ENCODE measurements at places on chromosomes 7 and 10.

GRCh38 chr7:101496017-101496416 is 133.1 kb downstream of the MYL10 start:
- DNase-seq = no peak

GRCh38 chr7:88485821-88486220 is 179.1 kb upstream of the STEAP4 start:
- no peak for DNase-seq

DNA sequence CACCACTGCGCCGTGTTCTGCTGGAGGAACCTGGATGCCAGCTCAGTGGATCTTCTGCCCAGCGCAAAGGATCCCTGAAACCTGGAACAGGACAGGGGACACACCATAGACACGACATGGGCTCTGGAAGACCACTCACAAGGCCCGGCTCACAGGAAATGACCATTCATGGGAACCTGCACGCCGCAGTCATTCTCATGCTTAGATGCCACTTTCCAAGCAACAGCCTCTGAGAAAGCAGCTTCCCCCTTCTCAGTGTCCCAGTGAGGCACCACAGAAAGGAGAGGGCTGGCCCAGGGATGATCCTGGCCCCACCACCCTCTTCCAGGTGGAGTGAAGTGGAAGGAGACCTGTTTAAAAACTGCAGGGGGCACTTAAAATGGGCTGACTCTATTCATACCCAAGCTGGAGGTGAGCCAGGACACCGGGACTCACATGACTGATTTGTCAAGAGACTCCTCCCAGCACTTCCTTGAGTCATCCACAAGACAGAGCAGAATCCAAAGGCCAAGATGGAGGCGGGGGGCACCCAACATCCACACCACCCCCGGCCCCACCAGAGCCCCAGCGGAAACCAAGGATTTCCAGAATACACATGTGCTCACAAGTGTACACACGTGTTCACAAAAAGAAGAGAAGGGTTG is 11.2 kb downstream of the CTBP2 start:
- DNase-seq = peak; percentile 43

- no peak for DNase-seq
Observed at GRCh38 chr10:3786295-3787015, 1.4 kb upstream of the KLF6 start.

- DNase-seq = no peak
Observed at GRCh38 chr10:92644921-92645320, 44.8 kb upstream of the HHEX start.

- no peak for DNase-seq
Observed at GRCh38 chr7:132709971-132710567, 133.8 kb upstream of the PLXNA4 start.

GRCh38 chr7:92156990-92157389 is 22.0 kb downstream of the LRRD1 start:
- DNase-seq = no peak

DNA sequence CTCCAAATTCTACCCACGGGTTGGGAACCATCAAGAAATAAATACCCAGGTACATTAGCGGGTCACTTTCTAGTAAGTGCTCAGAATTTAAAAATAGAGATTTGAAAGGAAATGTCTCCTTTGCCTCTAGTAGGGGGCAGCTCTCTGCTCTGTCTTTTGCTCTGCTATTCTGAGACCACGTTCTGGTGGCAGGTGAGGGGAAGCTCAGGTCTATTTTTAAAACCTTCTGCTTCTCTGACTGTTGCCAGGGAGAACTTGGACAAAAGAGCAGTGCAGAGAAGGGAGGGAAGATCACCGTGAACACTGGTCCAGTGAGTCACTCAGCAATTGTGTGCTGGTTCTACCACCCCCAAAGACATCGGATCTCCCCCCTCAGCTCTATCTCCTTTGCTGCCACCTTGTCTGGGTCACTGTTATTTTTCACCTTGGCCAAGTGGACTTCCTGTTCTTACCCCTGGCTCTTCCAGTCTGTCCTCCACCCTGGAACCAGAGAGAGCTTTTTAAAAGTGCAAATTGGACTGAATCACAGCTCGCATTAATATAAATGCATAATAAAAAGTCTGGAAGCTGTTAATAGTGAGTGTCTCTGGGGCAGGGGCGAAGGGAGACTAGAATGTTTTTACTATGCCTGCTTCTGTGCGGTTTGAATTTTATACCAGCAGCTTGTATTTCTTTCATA is 72.4 kb upstream of the LOXL4 start:
- DNase-seq = no peak

DNA sequence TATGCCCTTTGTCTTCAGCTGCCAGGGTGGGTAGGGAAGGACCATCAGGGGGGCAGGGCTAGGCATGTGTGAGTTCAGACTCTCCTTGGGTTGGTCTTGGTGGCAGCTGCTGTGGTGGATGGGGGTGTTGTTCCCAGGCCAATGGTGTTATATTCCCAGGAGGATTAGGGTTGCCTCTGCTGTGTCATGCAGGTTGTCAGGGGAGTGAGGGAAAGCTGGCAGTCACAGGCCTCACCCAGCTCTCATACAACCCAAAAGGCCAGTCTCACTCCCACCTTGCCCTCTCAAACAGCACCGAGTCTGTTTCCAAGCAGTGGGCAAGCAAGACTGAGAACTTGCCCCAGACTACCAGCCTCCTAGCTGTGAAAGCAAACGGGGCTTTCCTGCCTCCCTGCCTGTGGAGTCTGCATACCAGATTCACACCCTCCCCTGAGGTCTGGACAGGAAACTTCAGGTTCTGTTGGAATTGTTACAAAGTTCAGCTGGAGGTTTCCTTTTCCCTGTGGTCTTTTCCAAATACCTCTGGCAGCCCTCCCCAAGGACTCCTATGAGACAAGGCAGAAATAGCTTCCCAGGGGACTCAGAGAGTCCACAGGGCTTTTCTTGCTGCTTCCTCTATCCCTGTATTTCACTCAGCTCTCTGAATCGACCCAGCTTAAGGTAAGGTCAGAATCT is 1.4 kb downstream of the HYAL4 start:
- no peak for DNase-seq

- no peak for DNase-seq
Observed at GRCh38 chr7:143360788-143361551, 1.5 kb downstream of the FAM131B start.

- DNase-seq = no peak
Observed at GRCh38 chr7:115600207-115600606, 430.4 kb downstream of the TFEC start.

DNA sequence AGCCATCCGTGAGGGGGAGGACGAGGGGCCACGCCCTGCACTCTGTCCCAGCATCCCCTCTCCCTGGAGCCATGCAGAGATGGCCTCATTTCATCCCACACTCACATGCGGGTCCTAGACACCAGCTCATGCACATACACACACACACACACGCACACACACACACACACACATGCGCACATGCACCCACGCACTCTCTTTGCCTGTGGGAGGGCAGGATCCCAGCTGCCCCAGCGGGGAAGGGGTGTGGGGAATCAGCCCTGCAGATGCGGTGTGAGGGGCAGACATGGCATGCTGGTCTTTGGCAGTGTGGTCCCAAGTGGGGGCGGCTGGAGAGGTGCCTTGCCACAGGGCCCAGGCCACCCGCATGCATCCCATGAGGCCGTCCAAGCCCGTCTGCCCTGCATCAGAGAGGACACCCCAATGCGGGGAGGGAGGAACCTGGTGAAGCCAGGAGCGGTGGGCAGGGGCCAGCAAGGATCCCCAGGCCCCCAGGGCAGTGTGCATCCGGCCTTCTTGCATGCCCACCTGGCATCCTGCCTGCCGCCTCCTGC is 68.1 kb downstream of the LHPP start:
- DNase-seq = no peak

GRCh38 chr7:123616223-123616622 is 14.6 kb downstream of the ASB15 start:
- DNase-seq = no peak

GRCh38 chr7:53518319-53518718 is 482.9 kb downstream of the POM121L12 start:
- DNase-seq = no peak

DNA sequence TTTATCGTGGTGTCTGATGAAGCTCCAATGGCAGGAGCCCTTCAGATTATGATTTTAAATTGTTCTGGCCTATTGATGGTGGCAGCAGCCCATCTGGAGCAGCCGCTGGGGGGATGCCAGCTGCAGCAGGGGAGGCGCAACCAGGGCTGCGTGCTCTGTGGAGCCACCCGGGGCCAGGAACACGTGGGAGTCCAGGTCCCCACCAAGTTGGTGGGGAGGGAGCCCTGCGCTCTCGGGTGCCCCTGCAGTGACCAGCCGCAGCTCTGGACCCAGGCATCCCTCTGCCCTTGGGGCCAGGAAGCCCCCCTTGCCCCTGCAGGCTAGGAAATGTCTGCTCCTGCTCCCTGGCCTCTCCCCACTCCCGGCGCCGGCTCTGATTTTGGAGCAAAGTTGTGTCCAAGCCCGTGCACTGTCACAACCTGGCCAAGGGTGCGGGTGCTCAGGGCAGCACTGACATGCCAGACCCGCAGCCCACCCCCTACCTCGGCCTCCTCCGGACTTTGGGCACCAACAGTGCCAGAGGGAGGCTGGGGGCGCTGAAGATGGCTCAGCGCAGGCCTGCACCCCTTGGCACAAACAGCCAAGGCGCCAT is 147.2 kb upstream of the ADO start:
- no peak for DNase-seq

DNA sequence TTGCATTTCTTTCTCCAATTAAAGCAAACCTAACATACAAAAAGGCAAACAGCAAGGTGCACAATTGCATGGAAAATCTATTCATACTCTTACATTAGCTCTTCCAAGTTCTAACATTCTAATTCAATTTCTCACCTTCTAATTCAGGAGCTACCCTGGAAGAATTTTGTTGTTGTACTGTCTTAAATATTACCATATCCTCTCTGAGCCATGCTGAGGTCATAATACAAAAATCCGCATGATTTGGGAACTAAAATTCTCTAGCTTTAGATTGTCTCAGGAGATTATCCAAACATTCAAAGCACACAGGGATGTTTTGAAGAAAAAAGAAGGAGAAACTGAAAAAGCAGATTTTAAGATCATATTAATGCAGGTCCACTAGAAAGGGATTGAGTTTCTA is 229.9 kb downstream of the KIAA1217 start:
- DNase-seq = no peak

DNA sequence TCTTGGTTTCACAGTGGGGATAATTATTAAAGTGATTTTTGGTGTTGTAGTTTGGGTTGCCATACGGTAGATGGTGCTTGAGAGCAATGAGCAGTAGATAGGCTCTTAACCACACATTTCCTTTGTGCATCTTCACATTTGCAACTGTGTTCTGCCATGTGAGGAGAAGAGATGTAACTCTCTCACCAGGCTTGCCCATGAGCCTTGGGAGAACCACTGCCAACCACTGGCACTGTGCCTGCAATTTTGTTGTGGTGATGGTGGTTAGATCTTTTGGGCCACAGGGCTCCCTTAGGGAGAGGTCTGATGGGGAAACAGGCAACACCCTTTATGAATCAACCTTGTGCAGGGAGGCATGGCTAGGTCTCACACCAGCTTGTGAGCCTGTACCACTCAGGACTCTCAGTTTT is 204.3 kb downstream of the CCDC7 start:
- no peak for DNase-seq

DNA sequence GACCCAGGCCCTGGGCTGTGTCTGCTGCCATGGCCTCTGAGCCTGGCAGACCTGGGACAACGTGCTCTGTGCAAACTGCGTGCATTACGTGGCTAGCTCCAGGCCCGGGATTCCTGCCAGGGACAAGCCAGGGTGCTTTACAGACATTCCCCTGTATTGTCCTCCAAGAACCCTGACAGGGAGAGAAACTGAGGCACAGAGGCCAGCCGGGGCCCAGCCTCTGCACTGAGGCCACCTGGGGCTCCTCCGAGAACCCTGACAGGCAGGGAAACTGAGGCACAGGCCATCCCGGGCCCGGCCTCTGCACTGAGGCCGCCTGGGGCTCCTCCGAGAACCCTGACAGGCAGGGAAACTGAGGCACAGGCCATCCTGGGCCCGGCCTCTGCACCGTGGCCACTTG is 64.9 kb downstream of the CFAP46 start:
- DNase-seq = no peak

DNA sequence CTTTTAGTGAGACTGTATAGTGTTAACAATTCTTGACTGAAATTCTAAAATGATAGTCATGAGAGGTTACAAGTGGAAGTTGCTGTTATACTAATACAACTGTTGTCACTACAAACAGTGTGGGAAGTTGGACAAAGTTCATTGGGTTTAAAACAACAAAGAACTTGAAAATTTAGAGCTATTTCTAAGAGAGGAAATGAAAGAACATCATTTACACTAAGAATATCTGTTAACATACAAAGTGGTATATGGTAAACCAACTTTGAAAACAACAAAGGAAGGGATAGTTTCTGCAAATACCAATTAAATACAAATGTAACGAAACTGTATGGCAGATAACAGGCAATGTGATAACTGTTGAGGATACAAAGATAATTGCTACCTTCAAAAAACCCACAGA is 11.6 kb downstream of the MTPN start:
- no peak for DNase-seq

GRCh38 chr7:66502230-66503035 is 126.2 kb upstream of the KCTD7 start:
- no peak for DNase-seq

GRCh38 chr10:88249450-88249849 is 333.7 kb downstream of the RNLS start:
- DNase-seq = no peak

DNA sequence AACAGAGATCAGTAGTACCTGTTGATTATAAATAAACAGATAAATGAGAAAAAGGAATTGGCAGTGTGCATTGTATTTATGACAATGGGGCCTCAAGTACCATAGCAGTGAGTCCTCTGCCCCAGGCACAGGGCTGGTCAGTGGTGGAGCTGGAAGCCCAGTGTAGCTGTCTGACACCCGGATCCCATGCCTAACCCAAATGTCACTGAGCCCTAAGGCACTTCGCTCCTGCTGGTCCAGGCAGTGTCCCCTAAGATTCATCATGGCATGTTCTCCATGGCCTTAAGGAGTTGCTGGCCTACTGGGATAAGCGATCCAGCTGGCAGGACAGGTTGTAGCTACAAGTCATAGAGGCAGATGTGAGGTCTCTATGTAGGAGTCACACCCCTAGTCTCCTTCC is 3.3 kb upstream of the ZNF736 start:
- no peak for DNase-seq

- no peak for DNase-seq
Observed at GRCh38 chr7:151137791-151138152, 29.7 kb downstream of the GBX1 start.

- DNase-seq = no peak
Observed at GRCh38 chr7:13803134-13803533, 186.3 kb downstream of the ETV1 start.

DNA sequence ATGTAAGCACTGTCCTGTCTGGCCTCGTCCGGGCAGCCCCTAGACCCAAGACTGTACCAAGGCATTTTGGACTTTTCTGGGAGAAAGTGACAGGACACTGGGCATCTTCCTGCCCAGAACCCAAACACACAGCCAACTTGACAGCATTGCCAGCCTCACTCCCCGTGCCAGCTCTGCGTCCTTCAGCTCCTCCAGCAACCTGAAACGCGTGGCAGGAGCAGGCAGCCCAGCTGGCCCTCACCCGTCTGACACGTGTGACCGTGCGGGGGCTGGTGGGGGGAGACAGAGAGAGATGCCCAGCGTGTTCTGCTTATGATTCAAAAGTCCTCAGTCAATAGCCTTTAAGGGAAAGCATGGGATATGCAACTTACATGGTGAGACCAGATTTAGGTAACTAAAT is 50.3 kb upstream of the SLC29A3 start:
- no peak for DNase-seq
